ENCODE measurements at places on chromosomes 11 and 22.
A peak's percentile ranks its signal among the peaks of the same experiment; 100 is the strongest.

GRCh38 chr11:87425391-87425790, 387.7 kb downstream of the TMEM135 start:
- DNase-seq: no peak

- peak; percentile 64 for DNase-seq
Measured at GRCh38 chr22:43828998-43829782, 17.1 kb upstream of the EFCAB6 start.

DNA sequence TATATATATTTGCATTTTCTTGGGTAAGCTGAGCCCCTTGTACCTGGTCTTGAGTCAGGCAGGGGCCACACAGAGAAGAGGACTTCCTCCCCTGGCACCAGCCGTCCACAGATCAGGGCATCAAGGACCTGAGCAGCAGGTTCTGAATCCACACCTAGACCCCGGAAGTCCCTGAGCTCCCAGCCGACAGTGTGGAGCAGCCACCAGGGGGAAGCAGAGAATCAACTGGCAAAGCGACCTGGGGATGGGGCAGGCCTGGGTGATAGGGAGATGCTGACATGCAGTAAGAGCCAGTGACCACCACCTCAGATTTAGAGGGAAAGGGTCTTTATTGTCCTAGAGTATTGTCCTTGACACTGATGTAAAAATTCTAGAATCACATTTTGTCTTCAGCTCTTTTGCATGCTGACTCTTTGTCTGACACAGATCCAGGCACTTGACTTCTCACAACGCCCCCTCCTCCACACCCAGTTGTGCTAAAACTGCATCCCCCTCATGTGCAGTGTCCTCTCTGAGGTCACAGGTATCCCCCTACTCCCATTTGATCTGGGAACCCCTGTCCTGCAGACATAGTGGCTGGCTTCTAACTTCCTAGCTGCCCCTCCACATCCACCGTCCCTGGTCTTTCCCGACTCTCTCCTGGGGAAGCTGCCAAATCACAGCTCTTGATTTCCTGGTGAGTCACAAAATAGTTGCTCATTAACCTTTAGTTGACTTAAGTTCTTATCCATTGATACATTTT, 109.3 kb downstream of the GGTLC2 start:
- peak; percentile 86 for DNase-seq

DNA sequence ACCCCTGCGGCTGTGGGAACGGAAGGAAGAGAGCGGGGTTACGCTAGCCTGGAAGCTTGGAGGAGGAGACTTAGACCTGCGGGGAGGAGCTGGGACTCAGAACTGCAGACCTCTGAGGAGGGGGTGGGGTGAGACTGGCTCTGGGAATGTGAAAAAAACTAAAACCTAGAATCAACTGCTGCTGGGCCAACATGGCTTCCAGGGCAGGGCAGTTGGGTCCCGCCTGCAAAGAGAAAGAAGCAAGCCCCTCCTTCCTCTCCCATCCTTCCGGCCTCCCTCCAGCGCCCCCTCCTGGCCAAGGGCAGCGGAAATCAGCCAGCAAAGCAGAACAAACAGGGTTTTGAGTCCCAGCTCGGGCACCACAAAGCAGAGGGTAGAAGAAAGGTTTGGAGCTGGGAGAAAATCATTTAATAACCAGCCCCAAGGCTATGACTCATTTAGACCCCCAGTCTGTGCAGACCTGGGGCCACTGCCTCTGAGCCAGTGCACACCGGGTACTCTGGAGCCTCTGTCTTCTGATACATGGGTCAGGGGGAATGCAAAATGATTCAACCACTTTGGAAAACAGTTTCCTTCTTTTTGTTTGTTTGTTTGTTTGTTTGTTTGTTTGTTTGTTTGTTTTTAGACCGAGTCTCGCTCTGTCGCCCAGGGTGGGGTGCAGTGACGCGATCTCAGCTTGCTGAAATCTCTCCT, 7.3 kb upstream of the NCF4 start:
- DNase-seq: peak; percentile 87

GRCh38 chr22:30183861-30184278, 62.7 kb downstream of the LIF start:
- DNase-seq: no peak

DNA sequence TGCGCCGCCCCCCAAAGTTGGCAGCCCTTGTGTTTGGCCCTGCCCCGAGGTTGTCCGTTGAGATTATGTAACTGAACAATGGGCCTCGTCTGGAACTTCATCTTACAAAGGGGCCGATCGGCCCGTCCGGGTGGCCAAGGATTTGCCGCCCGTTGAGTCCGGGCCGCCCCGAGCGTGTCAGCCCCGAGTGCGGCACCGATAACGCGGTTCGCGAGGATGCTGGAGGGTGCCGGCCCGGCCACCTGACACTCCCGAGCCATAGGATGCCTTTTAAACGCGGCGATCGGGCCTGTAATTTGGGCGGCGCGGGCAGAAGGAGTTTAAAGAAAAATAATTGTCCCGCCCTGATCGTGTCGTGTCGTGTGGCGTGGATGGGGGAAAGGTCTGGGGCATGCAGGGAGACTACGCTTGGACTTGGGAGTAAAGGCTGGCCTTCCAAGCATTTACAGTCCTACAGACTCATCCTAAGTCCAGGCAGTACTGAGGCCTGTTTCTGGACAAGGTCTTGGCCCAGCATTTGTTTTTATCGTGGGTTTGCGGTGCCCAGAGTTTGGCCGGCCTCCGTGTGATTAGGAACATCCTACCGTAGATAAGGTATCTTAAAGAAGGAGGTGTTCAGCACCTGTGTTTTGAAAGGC, 1.3 kb downstream of the WEE1 start:
- DNase-seq: no peak

- DNase-seq: no peak
Measured at GRCh38 chr11:10494636-10495463, 39.8 kb downstream of the AMPD3 start.

DNA sequence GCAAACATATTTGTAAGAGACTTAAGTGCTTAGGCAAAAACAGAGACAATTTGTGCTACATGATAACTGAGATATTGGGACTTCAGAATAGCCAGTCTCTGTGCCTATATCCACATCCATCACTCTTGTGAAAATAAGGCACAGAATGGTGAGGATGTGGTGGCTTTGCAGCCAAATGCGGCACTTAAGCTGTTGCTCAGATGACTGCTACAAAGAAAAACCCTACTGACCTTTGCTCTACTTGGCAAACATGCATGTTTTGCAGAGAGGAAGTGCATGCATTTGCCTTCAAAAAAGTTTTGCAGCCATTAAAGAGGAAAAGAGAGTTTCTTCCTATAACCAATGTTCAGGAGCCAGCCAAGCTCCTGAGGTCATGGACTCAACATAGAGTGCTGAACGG, 675.0 kb upstream of the KIRREL3 start:
- no peak for DNase-seq

DNA sequence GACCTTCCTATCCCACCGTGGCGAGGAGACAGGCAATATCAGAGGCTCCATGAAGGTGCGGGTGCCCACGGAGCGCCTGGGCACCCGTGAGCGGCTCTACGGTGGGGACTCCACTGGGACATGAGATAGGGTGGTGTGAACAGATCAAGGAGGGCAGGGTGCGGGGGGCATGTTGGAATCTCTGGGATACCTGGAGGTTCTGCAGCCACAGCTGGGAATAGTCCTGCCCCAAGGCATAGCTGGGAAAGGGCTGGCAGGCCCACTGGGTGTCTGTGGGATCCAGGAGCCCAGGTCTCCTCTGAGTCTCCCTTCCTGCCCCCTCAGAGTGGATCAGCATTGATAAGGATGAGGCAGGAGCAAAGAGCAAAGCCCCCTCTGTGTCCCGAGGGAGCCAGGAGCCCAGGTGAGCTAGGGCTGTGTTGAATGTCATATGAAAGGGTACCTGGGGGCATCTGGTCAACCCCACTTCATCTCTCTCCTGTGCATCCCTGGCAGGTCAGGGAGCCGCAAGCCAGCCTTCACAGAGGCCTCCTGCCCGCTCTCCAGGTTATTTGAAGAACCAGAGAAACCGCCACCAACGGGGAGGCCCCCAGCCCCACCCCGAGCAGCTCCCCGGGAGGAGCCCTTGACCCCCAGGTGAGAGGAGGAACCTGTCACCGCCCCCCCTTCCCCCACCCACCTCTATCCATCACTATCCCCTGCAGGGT, 8.5 kb downstream of the PHOX2A start:
- no peak for DNase-seq

- no peak for DNase-seq
Measured at GRCh38 chr11:2528301-2529050, 83.7 kb downstream of the KCNQ1 start.

GRCh38 chr11:85164743-85165142, 462.4 kb downstream of the DLG2 start:
- no peak for DNase-seq

- no peak for DNase-seq
Measured at GRCh38 chr11:20661445-20661844, 7.9 kb upstream of the NELL1 start.

DNA sequence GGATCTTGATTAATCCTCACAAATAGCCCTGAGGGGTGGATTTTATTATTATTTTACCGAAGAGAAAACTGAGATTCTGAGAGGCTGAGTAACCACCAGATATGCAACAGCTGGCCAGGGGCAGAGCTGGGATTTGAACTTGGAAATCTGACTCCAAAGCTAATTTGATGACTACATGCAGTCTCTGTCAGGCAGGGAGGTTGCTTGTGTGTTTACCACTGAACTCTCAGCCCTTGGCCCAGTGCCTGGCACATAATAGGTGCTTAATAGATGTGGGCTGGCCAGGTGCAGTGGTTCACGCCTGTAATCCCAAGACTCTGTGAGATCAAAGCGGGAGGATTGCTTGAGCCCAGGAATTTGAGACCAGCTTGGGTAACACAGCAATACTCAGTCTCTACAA, 121.7 kb upstream of the CRYBB3 start:
- DNase-seq: no peak

DNA sequence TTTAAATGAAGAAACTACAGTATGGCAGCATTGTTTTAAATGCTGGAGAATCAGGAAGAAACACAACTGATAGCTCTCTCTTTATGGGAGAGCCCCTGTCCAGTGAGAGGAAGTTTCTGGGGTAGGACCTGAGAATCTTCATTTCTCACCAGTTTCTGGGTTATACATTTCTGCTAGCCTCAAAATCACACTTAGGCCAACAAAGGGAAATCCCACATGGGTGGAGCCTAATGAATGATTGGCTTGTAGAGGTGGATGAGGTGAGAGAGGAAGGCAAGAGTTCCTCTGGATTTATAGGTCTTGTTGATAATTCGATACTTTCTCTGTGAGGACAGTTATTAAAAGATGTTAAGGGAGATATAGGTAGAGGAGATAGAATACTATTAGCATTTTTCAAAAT, 1397.3 kb upstream of the TENM4 start:
- DNase-seq: no peak

- DNase-seq: no peak
Measured at GRCh38 chr11:47395223-47396048, 13.0 kb upstream of the SLC39A13 start.

- DNase-seq: no peak
Measured at GRCh38 chr11:134987223-134987768, 575.3 kb upstream of the B3GAT1 start.

DNA sequence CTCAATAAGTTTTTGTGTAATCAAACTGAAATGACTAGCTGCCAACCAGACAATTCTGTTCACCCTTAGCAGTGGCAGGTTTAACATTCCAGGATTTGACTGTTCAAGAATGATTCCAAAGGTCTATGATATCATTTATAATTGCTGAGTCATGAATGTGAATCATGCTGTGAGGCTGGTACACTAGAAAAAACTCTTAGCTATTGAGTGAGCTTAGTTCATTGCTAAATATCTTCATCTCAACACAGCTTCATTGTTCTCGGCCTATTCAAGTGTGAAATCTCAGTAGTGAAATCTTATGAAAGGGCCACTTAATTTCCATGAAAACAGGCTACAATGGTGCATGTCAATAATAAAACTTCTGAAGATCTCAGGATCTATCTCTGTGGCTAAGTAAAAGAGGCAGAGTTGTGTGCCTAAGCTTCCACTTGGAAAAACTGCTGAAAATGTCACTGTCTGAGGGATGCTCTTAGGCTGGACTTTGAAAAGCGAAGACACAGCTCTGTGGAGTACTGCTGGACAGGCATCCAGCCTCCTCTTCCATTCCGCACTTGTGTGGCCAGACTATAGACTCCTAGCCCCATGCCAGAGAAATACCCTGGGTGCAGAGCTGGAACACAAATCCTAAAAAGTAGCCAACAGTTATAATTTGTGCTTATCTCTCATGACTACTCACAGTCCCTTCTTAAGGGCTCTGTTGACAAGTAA, 12.8 kb downstream of the AQP11 start:
- no peak for DNase-seq

GRCh38 chr22:31629741-31630184, 32.3 kb downstream of the PISD start:
- DNase-seq: no peak

DNA sequence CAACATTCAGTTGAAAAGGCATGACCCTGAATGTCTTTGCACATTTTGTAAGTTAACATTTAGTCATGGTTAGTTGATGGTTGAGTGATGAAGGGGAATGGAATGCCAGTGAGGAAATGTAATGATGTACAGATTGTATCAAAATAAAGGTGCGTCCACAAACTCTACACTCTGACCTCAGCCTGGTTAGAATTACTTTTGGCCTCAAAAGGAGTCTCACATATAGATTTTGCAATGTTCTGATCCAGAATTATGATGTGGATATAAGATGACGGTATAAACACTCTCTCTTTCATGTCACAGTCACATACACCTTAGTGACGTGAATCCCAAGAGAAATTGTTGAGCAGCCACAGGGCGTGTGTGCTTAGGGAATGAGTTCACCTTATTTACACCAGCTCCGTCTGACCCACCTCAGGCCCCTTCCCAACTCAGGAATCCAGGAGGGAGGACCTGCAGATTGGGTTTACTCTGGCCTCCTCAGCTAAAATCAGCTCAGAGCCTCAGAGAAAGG, 100.1 kb downstream of the RDX start:
- DNase-seq: no peak

- DNase-seq: peak; percentile 40
Measured at GRCh38 chr11:134252346-134253187, 585 bp downstream of the THYN1 start.

DNA sequence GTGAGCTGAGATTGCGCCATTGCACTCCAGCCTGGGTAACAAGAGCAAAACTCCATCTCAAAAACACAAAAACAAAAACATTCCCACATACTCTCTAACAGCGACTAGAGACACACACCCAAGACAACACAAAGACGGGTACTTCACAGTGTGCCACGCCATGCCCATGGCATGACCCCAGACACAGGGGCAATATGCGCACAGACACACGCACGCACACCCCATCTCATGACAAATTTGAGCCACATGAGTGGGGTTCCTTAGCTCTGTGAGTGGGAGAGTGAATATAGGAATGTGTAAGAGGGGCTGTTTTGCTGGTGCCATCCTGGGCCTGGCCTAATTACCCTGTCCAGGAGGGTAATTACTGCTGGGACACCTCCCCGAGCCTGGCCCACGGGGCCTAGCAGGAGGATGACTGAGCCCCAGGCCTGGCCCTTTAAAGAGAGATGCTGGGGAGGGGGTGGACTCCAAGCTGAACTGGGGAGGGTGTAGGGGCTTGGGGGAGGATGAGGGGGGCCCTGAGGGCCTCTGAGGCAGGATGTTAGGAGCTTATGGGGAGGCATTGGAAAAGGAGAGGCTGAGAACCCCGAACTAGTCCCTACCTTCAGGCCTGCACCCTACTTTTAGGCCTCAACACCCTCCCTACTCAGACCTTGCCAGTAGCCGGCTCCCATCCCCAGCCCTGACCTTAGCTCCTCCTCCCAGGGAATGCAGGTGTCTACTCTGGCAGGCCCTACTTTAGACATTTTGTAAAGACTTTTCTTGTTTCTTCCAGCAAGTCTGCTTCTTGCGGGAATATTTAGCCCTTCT, 1.5 kb downstream of the LTBP3 start:
- no peak for DNase-seq

- DNase-seq: peak; percentile 39
Measured at GRCh38 chr11:122025757-122026156, 90.3 kb downstream of the BLID start.

GRCh38 chr11:27248576-27249509, 114.2 kb downstream of the CCDC34 start:
- DNase-seq: peak; percentile 51
